ENCODE measurements at places on chromosomes 3 and 15. TPM values are rescaled to one million over a fixed set of nuclear protein-coding genes. Genes with fewer than 3 reads are reported as not detected.

GRCh38 chr3:188869628-188870027 lies 302.1 kb upstream of the TPRG1 start:
- DNase-seq, result no peak
- no peaks in the 10 kb centered on the region for H3K27me3 ChIP-seq
- H3K36me3 ChIP-seq, result peaks cover 5% of the 10 kb centered on the region
- H3K4me3 ChIP-seq, result no peak overlapping the region
- no peak overlapping the region for H3K27ac ChIP-seq
- H3K4me1 ChIP-seq, result peaks cover 3% of the 10 kb centered on the region

HRG gene
- total RNA-seq, result 41.8 TPM

WDR93 gene
- 0.08 TPM for total RNA-seq

DNA sequence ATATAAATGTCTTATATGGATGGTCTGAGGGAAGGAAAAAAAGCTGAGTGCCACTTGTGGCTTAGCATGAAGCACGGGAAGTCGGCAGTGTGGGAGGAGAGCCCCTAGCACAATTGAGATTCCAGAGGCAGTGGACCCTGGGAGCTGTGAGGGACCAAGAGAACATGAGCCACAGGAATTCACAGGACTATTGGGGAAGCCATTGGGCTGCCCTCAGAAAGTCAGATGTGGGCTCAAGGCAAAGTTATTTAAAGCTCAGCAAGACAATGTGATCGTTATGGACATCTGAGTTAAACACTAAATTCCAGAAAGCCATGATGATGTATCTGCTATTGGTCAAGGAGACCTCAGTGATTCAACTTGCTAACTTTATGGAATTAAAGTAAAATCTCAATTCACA lies 380.8 kb upstream of the IL12A start:
- H3K27me3 ChIP-seq, result no peaks in the 10 kb centered on the region
- peaks cover 3% of the 10 kb centered on the region for H3K4me1 ChIP-seq
- no peak overlapping the region for H3K27ac ChIP-seq

DNA sequence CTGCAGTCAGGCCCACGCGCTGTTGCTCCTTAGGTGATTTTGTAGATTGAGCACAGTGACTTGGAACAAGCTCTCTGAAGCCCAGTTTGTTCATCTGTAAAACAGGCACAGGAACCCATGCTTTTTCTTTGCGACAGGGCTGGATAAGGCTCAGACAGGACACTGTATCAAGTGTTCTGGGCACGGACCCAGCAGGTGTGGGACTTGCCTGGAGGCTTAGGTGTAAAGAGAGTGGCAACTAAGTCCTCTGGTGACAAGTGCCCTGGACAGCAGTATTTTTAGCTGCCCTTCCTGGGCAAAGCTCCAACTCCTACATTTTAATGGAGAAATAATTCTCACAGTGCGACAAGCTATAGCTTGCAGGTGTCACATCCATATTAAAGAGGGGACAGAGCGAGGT lies 32.2 kb downstream of the CD276 start:
- no peak for DNase-seq
- no peaks in the 10 kb centered on the region for H3K4me1 ChIP-seq
- no peaks in the 10 kb centered on the region for H3K36me3 ChIP-seq
- H3K4me3 ChIP-seq, result no peak overlapping the region
- H3K27me3 ChIP-seq, result no peaks in the 10 kb centered on the region

GRCh38 chr3:159928666-159929065 lies 60.0 kb upstream of the IL12A start:
- no peaks in the 10 kb centered on the region for H3K27me3 ChIP-seq
- no peak for DNase-seq
- H3K4me3 ChIP-seq, result no peak overlapping the region
- no peak overlapping the region for H3K27ac ChIP-seq

GOLGA6D gene
- total RNA-seq, result 0.08 TPM

PCSK6 gene
- total RNA-seq, result 124 TPM

DNA sequence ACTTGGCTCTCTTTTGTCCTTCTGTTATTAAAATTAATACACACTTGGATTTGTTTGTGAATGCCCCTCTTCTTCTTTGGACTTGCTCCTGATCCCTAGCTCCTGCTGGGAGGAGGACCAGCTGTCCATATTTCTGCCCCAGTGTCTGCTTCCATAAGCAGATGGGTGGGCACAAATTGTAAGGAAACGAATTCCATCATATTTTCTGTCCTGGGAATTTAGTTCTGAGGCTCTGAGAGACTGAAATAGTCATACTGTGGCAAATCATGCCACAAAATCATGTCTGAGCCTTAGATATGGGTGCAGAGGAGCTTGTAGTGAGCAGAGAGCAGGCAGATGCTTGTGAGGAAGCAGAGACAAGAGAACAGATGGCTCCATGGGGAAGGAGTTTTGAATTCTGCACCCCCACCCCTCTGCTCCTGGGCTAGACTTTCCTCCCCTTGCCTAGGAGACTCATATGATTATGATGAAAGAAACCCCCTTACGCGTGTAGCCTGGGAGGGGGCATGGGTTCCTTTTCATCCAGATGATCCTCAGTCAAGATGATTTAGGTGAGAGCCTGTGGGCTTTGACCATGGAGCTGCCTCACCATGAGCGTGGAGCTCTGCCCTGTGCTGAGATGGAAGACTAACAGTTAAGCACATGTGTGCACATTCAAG lies 50.6 kb downstream of the SV2B start:
- no peak for DNase-seq
- no peaks in the 10 kb centered on the region for H3K27me3 ChIP-seq

DNA sequence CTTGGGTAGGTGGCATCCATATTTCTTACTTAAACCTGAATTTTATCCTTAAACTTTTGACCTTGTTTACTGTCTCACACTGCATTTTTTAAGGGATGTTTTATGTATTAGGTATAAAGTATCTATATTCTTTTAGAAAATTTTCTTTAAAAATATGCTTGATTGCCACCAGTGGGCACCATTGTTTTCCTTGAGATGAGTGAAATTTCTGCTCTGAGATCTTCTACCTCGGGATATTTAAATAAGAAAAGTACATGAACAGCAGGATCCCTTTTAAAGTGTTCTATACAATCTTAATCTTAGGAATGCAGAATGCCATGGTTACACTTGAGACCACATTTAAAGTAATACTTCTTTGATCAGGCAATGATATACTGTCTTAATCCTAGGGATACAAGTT lies 108.7 kb downstream of the SLMAP start:
- H3K4me1 ChIP-seq, result no peaks in the 10 kb centered on the region
- DNase-seq, result no peak
- peaks cover 32% of the 10 kb centered on the region for H3K36me3 ChIP-seq
- no peak overlapping the region for H3K4me3 ChIP-seq
- H3K27me3 ChIP-seq, result no peaks in the 10 kb centered on the region
- H3K27ac ChIP-seq, result no peak overlapping the region

- H3K4me1 ChIP-seq, result no peaks in the 10 kb centered on the region
- no peaks in the 10 kb centered on the region for H3K36me3 ChIP-seq
- H3K27me3 ChIP-seq, result no peaks in the 10 kb centered on the region
- no peak for DNase-seq
- no peak overlapping the region for H3K4me3 ChIP-seq
- no peak overlapping the region for H3K27ac ChIP-seq
Measured at GRCh38 chr3:1962396-1963088, 136.1 kb upstream of the CNTN4 start.

- no peak overlapping the region for H3K4me3 ChIP-seq
- H3K4me1 ChIP-seq, result no peaks in the 10 kb centered on the region
- DNase-seq, result no peak
- H3K27me3 ChIP-seq, result no peaks in the 10 kb centered on the region
- H3K27ac ChIP-seq, result no peak overlapping the region
- H3K36me3 ChIP-seq, result no peaks in the 10 kb centered on the region
Measured at GRCh38 chr3:6113338-6113737, 747.6 kb upstream of the GRM7 start.

PCNP gene
- total RNA-seq, result 34.2 TPM

CERS3 gene
- not detected for total RNA-seq

- H3K4me3 ChIP-seq, result no peak overlapping the region
- H3K27me3 ChIP-seq, result no peaks in the 10 kb centered on the region
- DNase-seq, result no peak
- no peaks in the 10 kb centered on the region for H3K4me1 ChIP-seq
- no peaks in the 10 kb centered on the region for H3K36me3 ChIP-seq
- no peak overlapping the region for H3K27ac ChIP-seq
Measured at GRCh38 chr15:39479911-39480310, 101.0 kb upstream of the THBS1 start.
